ENCODE measurements at places on chromosomes 3 and 15.

DNA sequence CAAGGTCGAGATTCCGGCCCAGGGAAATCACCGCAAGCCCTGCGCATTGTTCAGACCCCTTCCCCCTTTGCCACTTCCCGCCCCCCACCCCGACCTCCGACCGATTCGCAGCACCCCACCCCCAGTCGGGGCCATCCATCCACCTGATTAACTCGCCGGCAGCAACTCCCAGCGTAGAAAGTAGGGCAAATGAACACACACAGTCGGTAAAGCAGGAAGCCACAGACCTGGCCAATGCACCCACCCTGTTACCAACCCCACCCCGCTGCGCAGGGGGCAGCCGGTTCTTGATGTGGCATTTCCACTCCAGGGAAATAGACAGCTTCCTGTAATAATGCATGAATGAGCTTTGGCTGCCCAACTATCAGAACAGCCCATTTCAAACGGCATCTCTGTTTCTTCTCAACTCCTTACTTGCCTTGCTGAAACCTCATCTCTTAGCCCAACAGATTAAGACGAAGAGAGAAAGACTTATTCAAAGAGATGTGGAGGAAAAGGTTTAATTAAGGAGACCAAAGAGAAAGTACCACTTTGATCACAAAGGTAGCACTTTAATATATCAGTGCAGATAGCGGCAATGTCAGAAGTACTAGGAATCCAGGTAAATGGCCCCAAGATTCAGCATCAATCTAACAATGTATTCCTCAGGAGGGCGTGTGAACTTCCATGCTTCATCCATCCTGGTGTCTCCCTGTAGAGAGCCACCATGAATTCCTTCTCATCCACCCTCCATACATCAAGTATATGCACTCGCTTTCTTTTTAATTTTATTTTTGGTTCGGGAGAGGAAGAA lies 1.9 kb downstream of the TNIK start:
- peak; percentile 57 for DNase-seq

- DNase-seq, result no peak
These were observed 38.3 kb downstream of the PIK3CA start for GRCh38 chr3:179186426-179186825.

DNA sequence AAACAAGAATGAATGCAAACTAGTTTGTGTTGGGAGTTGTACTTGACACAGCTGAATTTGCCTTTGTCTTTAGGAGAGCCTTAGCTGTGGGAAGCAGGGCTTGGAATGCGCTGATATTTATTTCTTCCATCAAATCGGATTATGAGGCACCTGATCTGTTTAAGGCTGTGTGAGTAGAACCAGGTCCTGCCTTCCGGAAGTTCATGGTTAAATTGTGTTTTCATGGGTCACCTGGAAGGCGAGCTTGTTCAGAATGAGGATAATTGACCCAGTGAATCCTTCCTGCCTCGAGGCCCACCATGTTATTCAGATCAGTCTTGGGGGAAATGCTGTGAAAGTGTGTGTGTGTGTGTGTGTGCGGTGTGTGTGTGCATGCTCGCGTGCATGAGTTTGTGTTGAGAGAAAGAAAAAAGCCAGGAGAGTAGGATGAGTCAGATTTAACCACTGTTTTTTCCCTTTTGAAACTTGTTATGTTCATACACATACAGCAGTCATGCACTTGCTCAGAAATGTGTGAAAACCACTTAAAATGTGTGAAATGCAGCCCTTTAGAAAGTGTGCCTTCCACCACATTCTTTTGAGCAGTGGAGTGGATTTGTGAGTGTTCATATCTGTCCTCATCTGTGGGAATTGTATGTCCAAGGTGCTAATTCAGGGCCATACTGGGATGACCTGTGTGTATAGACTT lies 36.7 kb downstream of the SMAD3 start:
- no peak for DNase-seq

GRCh38 chr3:161737171-161737570 lies 240.6 kb downstream of the OTOL1 start:
- DNase-seq, result no peak

- no peak for DNase-seq
These were observed 35.4 kb upstream of the TRIM71 start for GRCh38 chr3:32782407-32782806.

DNA sequence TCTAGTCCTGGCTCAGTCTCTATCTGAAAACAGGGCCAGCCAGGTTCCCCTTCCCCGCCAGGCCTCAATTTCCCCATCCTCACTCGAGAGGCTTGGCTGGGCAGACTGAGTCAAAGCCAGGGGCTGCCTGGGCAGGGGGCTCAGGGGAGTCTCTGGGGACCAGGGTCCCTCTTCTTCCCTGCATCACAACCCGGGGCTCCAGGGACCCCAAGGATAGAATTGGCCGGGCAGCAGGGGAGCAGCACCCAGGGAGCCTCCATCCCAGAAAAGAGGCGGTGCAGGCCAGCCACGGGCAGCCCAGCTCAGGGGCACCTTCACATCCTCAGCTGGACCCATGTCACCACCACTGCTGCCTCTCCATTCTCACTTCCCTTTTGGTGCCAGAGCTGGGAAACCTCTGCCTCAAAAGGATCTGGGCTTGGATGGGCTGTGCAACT lies 13.3 kb upstream of the PLXND1 start:
- DNase-seq, result no peak

- peak; percentile 58 for DNase-seq
These were observed 54.5 kb upstream of the GOLGA6B start for GRCh38 chr15:72599855-72600464.

DNA sequence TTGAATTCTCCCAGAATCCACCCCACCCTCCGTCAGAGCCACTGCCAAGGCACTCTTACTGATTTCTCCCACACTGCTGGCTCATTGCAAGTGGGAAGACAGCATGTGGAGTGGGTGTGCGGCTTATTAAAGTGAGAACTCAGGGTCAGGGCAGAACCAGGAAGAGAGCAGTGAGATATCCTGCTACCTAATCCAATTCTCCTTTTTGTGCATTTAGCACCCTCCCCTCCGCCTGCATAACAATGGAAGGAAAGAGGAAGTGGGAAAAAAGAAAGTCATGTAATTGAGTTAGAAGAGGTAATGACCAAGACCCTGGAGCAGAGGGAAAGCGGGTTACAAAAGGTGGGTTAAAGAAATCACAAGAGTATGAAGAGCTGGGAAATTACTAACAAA lies 27.8 kb upstream of the PIK3CB start:
- no peak for DNase-seq

GRCh38 chr3:64925575-64925974 lies 237.8 kb upstream of the ADAMTS9 start:
- DNase-seq, result no peak

DNA sequence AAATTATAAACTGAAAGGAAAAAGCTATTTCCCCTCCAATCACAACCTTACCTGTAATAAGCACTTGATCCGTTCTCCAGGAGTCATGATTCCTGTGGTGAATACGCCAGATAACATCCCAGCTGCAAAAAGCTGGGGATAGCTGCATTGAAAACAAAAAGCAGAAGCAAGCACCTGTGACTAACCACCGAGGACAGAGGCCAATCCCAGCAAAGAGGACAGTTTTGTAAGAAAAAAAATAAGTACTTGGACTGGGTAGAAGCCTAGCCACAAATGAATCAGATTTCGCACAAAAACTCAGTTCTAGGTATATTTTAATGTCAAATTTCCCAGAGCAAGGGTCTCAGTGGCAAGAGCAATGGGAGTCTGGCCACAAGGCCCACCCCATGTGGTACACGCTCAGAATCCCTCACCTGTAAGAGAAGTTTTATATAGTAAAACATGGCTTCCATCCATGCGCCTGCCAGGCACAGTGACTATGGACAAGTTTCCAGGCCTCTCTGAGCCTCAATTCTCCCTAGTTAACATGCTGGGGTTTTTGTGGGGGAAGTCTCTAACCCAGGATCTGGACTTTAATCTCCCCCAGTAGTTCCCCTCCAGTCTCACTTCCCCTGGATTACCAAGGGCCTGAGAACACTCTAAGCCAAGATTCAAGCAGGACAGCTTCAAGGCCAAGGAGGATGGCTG lies 19.2 kb downstream of the SLC25A20 start:
- DNase-seq, result no peak

- DNase-seq, result no peak
These were observed 217.8 kb downstream of the LRRC3B start for GRCh38 chr3:26840272-26840870.

DNA sequence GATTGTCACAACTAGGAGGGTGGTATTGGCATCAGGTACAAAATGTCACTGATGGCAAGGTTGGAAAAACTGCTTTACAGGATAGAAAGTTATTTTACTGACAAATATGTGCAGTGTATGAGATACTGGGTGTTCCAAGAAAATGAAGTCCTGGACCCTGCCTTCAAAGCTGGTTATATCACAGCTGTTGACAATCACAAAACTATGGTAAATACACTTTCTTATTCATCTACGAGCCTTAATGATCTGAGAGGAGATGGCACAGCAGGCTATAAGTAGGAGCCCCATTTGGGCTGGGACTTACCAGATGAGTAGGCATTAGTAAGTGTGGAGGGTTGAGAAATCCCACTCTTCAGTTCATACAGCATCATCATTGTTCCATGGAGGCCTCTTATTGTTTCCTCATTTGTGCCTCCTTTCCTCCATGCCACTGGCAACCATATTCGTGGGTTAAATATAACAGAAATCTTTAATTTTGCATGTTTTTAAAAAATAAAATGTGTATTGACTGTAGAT lies 66.9 kb downstream of the CMTM8 start:
- DNase-seq, result no peak
